ENCODE measurements at places on chromosomes 1 and 21. TPM values are rescaled to one million over a fixed set of nuclear protein-coding genes. Genes with fewer than 3 reads are reported as not detected.
A peak's percentile ranks its signal among the peaks of the same experiment; 100 is the strongest.

DNA sequence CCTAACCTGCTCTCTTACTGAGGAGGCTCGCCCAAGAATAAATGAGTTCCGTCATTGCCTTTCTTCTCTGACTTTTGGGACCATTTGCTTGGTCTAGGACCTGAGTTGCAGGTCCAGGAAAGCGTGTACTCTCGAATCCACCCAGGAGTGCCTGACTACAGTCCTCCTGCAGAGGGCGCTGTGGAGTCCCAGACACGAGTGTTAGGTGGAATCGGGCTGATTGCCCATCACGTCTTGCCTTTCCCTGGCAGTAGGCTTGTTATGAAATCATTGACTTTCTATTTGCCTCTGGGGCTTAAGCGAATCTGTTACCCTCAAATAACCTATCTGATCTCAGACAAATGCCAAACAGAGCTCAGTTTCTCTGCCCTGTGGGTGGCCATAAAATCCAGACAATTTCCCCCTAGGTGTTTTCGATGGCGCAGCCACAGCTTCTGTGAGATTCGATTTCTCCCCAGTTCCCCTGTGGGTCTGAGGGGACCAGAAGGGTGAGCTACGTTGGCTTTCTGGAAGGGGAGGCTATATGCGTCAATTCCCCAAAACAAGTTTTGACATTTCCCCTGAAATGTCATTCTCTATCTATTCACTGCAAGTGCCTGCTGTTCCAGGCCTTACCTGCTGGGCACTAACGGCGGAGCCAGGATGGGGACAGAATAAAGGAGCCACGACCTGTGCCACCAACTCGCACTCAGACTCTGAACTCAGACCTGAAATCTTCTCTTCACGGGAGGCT lies at the start of gene IL20:
IL20 (plus strand) TSS at position 685 of the 733 bp plus-strand sequence. CDS start 230 bp downstream, outside the sequence.
- no peaks in the 10 kb centered on the region for H3K36me3 ChIP-seq
- no peaks in the 10 kb centered on the region for H3K4me1 ChIP-seq
- peak; percentile 62 for DNase-seq
- H3K4me3 ChIP-seq, result no peak within 1 kb of the TSS
- peaks cover 2% of the 10 kb centered on the region for H3K27me3 ChIP-seq

- no peak overlapping the region for H3K4me3 ChIP-seq
- H3K27ac ChIP-seq, result no peak overlapping the region
- H3K27me3 ChIP-seq, result peaks cover 8% of the 10 kb centered on the region
- DNase-seq, result no peak
- no peaks in the 10 kb centered on the region for H3K36me3 ChIP-seq
- H3K4me1 ChIP-seq, result no peaks in the 10 kb centered on the region
Measured at GRCh38 chr1:17167041-17167785, 37.7 kb upstream of the PADI1 start.

DNA sequence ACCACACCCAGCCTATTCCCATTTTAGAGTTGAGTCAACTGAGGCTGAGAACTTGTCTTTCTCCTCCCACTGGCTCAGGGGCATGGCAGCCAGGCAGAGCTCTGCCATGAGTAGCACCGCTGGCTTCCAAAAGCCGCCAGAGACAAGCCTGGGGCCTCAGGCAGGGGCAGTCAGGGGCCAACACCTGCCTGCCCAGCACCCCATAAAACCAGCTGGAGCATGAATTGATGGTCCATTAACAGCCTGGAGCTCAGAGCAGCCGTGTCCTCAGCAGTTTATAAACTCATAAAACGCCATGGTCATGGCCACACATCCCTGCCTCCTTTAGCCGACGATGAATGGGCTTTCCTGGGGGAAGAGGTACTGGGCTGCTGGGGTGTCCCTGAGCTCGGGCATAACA lies 50.6 kb upstream of the PAX7 start:
- H3K4me1 ChIP-seq, result no peaks in the 10 kb centered on the region
- H3K36me3 ChIP-seq, result no peaks in the 10 kb centered on the region
- H3K27me3 ChIP-seq, result no peaks in the 10 kb centered on the region
- no peak overlapping the region for H3K4me3 ChIP-seq
- DNase-seq, result no peak

GRCh38 chr1:222301652-222302051 lies 246.3 kb downstream of the HHIPL2 start:
- H3K36me3 ChIP-seq, result no peaks in the 10 kb centered on the region
- no peak overlapping the region for H3K27ac ChIP-seq
- H3K27me3 ChIP-seq, result no peaks in the 10 kb centered on the region
- H3K4me1 ChIP-seq, result no peaks in the 10 kb centered on the region

- no peak overlapping the region for H3K4me3 ChIP-seq
- peaks cover 20% of the 10 kb centered on the region for H3K4me1 ChIP-seq
- no peak overlapping the region for H3K27ac ChIP-seq
- no peak for DNase-seq
Measured at GRCh38 chr1:38029685-38030511, 16.7 kb downstream of the POU3F1 start.

DNA sequence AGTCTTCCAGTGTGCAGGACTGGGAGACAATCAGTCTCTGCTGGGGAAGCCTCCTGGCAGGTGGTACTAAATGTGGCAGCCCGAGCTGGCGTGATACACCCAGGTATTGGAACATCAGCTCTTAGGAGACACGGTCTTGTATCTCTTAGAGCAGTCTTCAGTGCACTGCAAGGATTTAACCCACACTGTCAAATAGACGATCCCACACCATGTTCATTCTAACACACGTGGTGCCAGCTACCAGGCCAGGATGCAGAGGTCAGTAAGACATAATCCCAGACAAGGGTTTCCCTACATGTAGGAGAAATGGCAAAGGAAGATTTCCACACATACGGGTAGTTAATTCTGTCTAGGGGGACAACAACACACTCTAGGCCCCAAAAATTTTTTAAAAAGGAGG lies 8.7 kb downstream of the TRIM11 start:
- no peaks in the 10 kb centered on the region for H3K4me1 ChIP-seq
- no peak overlapping the region for H3K27ac ChIP-seq
- DNase-seq, result no peak
- H3K27me3 ChIP-seq, result no peaks in the 10 kb centered on the region
- peaks cover 72% of the 10 kb centered on the region for H3K36me3 ChIP-seq

Gene HMCN1
- 4.2 TPM for polyA plus RNA-seq

Gene ZNF695
- polyA plus RNA-seq, result 1.5 TPM

Gene RCSD1
- polyA plus RNA-seq, result 7.4 TPM

Gene SLC27A3
- 32.4 TPM for polyA plus RNA-seq

Gene LCE2C
- polyA plus RNA-seq, result not detected

Gene PCBP3
- polyA plus RNA-seq, result 7.4 TPM

Gene S100A13
- polyA plus RNA-seq, result 77.2 TPM

Measured in large intestine (tissue), 12 donors.